ENCODE measurements at places on chromosomes 7 and 10. TPM values are rescaled to one million over a fixed set of nuclear protein-coding genes. Genes with fewer than 3 reads are reported as not detected.

- no peak for DNase-seq
- no peak overlapping the region for H3K27ac ChIP-seq
- H3K36me3 ChIP-seq = no peaks in the 10 kb centered on the region
- no peaks in the 10 kb centered on the region for H3K4me1 ChIP-seq
- H3K4me3 ChIP-seq = no peak overlapping the region
These were observed 7.7 kb downstream of the SLC37A3 start for GRCh38 chr7:140390466-140391190.

DNA sequence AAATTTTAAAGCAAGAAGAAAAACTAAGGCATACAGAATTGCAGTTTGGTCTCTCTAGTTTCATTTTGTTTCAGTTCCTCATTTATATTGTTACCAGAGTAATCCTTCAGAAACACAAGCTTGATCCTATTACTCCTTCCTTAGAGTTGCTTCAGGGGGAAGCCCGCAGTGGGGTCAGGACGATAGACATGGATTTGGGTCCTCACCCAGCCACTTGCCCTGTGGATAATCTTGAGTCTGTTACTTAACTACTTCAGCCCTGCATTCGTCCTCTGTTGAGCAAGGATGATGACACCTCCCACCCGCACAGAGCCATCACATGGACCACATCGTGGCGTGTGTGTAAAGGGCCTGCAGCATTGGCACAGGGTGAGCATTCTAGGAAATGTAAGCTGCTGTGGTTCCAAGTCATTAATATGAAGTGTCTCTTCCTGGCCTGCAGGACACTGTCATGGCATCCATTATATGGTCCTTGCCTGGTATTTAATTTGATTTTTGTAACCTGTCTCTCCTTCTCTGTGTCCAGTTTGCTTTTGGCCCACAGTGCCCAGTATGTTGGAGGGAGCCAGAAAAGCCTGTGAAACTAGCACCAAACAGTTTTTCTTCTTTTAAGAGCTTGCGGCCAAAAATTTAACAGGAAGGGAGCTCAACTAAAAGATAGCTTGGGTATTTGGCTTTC is 111.2 kb downstream of the EEPD1 start:
- no peaks in the 10 kb centered on the region for H3K27me3 ChIP-seq
- H3K4me1 ChIP-seq = peaks cover 15% of the 10 kb centered on the region
- H3K36me3 ChIP-seq = no peaks in the 10 kb centered on the region
- DNase-seq = no peak

DNA sequence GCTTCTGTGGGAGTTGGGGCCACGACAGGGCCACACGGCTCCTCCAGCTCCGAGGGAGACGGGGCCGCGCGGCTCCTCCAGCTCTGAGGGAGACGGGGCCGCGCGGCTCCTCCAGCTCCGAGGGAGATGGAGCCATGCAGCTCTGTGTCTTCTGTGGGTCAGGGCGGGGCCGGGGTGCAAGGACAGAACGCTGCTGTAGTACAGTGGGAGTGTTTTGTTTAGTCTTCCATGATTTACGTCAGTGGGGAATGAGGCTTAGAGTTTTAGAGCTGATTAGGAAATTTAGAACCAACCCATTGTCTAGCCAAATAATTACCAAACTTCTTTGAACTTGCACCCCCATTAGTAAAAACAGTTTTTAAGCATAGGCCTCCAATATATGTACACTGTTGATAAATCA is 32.9 kb upstream of the PRKAR1B start:
- DNase-seq = peak; percentile 1
- H3K27me3 ChIP-seq = no peaks in the 10 kb centered on the region
- H3K36me3 ChIP-seq = no peaks in the 10 kb centered on the region
- H3K4me1 ChIP-seq = no peaks in the 10 kb centered on the region

GRCh38 chr10:129580010-129580409 is 113.0 kb downstream of the MGMT start:
- H3K27me3 ChIP-seq = no peaks in the 10 kb centered on the region
- H3K4me1 ChIP-seq = no peaks in the 10 kb centered on the region
- no peak for DNase-seq
- H3K27ac ChIP-seq = no peak overlapping the region

LIPJ gene
- total RNA-seq = 0.29 TPM

SLC29A3 gene
- 7.1 TPM for total RNA-seq

TMEM72 gene
- total RNA-seq = not detected

CALN1 gene
- total RNA-seq = 0.22 TPM

CYP2E1 gene
- 2,387 TPM for total RNA-seq
